ENCODE measurements at places on chromosomes 4 and X.
A peak's percentile ranks its signal among the peaks of the same experiment; 100 is the strongest.

DNA sequence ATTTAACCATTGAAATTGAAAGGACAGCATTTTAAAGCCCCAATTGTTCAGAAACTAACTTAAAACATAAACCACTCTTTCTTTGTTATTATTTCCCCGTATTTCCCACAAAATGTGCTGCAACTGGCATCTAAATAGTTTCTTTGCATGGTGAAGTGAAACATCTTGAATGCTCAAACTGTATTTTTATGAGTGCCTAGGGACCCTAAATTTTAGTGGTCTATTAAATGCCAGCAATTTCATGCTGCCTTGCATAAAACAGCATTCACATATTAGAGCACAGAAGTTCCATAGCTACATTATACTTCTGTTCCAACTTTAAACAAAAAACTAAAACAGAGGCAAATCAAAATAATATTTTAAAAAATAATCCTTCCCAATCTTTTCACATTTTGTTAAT lies 5.4 kb downstream of the RAB28 start:
- no peak for DNase-seq

DNA sequence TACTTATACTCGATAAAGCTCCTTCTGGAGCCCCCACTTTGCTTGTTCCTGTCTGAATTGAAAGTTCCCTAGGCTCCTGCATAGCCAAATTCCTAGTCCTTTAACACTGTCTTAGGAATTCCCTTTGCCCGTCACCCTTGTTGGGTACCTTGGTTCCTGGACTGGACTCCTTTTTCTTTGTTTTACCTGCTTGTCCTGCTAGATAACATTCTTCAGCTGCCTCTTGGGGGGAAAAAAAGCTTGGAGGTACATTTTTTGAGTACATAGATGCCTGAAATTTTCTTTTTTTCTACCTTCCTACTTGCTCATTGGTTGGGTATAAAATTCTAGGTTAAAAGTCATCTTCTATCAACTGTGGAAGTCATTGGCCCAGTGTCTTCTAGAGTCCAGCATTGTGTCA lies 154.8 kb upstream of the RAPGEF2 start:
- no peak for DNase-seq

GRCh38 chr4:174523025-174523693 lies 871 bp upstream of the HPGD start:
- DNase-seq: peak; percentile 18

- no peak for DNase-seq
Measured at GRCh38 chr4:184850431-184851199, 24.8 kb upstream of the ACSL1 start.
